ENCODE measurements at places on chromosomes 2 and 18.

- peak; percentile 40 for DNase-seq
Measured at GRCh38 chr2:177289824-177290628, 25.5 kb upstream of the NFE2L2 start.

- DNase-seq = no peak
Measured at GRCh38 chr2:199441759-199442158, 16.0 kb downstream of the SATB2 start.

GRCh38 chr2:138217975-138218374 lies 253.7 kb downstream of the HNMT start:
- DNase-seq = no peak

DNA sequence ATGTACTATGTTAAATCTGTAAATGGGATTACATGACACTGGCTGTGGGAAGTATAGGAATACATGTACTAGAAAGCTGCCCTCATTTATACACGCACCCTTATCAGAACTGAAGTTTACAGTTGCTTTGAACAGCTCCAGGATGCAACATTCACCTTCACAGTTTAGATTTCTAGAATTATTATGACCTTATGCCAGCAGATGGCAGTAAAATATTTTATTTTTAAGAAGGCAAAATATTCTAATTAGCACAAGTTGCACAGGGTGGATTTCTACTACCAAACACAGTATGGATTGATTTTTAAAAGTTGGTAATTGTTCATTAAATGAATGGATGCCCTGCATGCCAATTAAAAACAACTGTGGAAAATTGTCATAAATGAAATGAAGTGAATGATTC lies 670.4 kb downstream of the KCNJ3 start:
- DNase-seq = peak; percentile 11

DNA sequence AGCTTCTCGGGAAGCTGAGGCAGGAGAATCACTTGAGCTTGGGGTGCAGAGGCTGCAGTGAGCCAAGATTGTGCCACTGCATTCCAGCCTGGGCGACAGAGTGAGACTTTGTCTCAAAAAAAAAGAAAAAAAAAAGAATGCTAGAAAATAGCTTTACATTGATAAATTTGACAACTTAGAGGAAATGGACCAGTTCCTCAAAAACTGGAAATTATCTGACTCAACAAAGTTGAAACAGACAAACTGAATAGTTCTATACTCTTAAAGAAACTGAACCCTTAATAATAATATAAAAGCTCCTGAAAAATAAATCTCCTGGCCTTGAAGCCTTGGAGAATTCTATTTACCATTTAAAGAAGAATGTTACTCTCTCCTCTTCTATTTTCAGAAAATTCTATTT lies 151.0 kb upstream of the BCL2L11 start:
- DNase-seq = no peak

GRCh38 chr2:196533772-196534397 lies 105.6 kb upstream of the CCDC150 start:
- DNase-seq = no peak

- DNase-seq = no peak
Measured at GRCh38 chr2:98012561-98012991, 16.8 kb upstream of the TMEM131 start.
